ENCODE measurements at places on chromosomes 7 and 10.

- DNase-seq, result no peak
- peak overlapping the region; percentile 94 for H3K4me3 ChIP-seq
- H3K27me3 ChIP-seq, result no peaks in the 10 kb centered on the region
- H3K36me3 ChIP-seq, result peaks cover 24% of the 10 kb centered on the region
- H3K4me1 ChIP-seq, result peaks cover 20% of the 10 kb centered on the region
- peak overlapping the region; percentile 95 for H3K27ac ChIP-seq
These were observed 745 bp downstream of the YWHAG start for GRCh38 chr7:76358011-76358480.

- H3K4me1 ChIP-seq, result no peaks in the 10 kb centered on the region
- no peak for DNase-seq
- H3K4me3 ChIP-seq, result no peak overlapping the region
- no peak overlapping the region for H3K27ac ChIP-seq
- peaks cover 23% of the 10 kb centered on the region for H3K27me3 ChIP-seq
These were observed 3.4 kb upstream of the MYL7 start for GRCh38 chr7:44144426-44144967.

DNA sequence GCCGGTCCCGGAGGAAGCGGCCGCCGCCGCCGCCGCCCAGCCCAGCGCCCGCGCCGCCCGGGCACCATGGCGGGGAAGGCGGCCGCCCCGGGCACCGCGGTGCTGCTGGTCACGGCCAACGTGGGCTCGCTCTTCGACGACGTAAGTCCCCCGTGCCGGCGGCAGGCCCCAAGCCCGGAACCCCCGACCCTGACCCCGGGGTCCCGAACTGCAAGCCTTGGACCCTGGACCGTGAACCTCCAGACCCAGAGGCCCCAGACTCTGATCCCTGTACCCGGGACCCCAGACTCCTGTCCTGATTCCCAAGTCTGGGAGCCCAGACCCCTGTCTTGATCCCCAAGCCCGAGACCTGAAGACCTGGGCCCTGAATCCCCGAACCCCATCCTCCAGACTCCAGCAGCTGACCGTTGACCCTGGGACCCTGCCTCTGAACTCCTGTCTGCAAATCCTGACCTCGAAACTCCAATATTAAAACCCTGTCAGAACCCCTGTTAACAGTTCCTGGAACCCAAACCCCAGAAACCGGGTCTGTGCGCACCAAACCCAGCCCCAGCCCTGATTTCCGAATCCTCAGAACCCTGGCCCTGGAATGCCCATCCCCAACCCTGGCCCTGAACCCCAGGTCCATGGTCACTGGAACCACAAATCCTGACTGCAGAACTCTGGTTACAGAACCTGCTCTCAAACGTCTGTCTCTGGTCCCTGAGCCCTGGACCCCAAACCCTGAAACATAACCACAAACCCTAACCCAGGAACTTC is 623 bp downstream of the INPP5A start:
- DNase-seq, result no peak
- peaks cover 14% of the 10 kb centered on the region for H3K36me3 ChIP-seq
- peaks cover 8% of the 10 kb centered on the region for H3K27me3 ChIP-seq
- H3K27ac ChIP-seq, result peak overlapping the region; percentile 90
- H3K4me3 ChIP-seq, result peak overlapping the region; percentile 96

GRCh38 chr7:115024276-115024675 is 102.4 kb downstream of the MDFIC start:
- no peak for DNase-seq
- H3K27ac ChIP-seq, result peak overlapping the region; percentile 44
- no peaks in the 10 kb centered on the region for H3K27me3 ChIP-seq
- H3K36me3 ChIP-seq, result no peaks in the 10 kb centered on the region

GRCh38 chr10:88194041-88194887 is 330.8 kb downstream of the PTEN start:
- peak overlapping the region; percentile 56 for H3K4me3 ChIP-seq
- H3K36me3 ChIP-seq, result no peaks in the 10 kb centered on the region
- DNase-seq, result peak; percentile 58
- H3K27me3 ChIP-seq, result no peaks in the 10 kb centered on the region
- H3K27ac ChIP-seq, result peak overlapping the region; percentile 84
- H3K4me1 ChIP-seq, result peaks cover 39% of the 10 kb centered on the region

GRCh38 chr7:107768263-107768662 is 24.3 kb downstream of the CBLL1 start:
- H3K27ac ChIP-seq, result no peak overlapping the region
- no peak overlapping the region for H3K4me3 ChIP-seq
- H3K4me1 ChIP-seq, result peaks cover 9% of the 10 kb centered on the region

DNA sequence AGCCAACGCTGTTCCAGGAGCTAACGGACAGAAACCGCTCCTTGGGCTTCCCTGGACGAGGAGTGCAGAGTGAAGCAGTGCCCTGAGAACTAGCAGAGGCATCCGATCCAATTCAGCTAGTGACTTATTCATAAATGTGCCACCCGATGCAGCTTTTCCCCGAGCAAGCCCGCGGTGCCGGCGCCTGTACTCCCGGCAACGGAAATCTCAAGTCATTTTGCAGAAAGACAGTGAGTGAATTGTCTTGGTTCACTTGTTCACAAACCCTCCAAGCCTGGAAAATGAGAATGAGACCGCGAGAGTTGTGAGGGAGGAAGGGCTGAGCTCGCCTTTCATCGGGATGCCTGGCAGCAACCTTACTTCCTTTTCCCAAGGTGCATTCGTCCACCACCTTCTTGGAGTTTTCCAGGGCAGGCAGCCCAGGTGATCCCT is 87.5 kb downstream of the COBL start:
- no peaks in the 10 kb centered on the region for H3K36me3 ChIP-seq
- H3K4me3 ChIP-seq, result no peak overlapping the region

DNA sequence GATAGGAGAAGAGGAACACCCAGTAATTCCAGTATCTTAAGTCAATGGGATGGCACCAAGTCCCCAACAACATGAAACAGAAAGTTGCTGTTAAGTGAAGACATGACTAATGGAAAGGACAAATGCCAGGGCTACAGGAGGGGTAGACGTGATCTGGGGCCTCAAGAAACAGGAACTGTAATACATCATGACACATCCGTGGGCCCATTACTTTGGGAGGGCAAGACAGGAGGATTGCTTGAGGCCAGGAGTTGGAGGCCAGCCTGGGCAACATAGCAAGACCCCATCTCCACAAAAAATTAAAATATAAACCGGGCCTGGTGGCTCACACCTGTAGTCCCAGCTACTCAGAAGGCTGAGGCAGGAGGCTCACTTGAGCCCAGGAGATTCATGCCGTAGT is 408.6 kb upstream of the PRKCQ start:
- no peak for DNase-seq
- no peaks in the 10 kb centered on the region for H3K36me3 ChIP-seq
- H3K27ac ChIP-seq, result no peak overlapping the region
- no peaks in the 10 kb centered on the region for H3K27me3 ChIP-seq
- no peak overlapping the region for H3K4me3 ChIP-seq

DNA sequence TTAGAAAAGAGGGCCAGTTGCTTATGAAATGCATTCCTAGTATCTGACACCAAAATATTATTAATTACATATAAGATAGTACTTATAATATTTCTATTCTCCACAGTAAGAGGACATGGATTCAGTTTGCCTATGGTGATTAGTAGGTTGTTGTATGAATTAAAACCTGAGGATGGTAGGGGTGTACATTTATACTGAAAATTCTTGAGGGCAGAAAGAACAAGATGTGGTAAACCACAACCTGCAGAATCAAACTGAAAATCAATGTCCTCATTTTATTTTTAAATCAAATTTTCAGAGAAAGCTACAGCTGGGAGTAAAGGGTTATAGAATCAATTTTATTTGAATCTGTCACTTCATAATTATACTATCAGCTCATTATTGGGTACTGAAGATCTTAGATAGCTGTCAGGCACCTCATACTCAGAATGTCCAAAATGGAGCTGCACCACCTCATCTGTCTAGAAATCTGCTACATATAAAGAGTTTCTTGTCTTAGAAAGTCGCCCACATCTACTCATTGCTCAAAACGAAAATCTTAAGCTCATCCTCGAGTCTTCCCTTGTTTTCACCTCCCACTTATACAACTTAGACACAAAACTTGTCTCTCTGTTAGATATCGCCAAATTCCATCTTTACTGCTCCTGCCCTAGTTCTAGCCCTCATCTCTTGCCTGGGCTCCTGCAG is 65.4 kb downstream of the MYO3A start:
- no peak for DNase-seq
- H3K4me3 ChIP-seq, result no peak overlapping the region
- H3K27ac ChIP-seq, result no peak overlapping the region
- H3K4me1 ChIP-seq, result no peaks in the 10 kb centered on the region
- H3K27me3 ChIP-seq, result no peaks in the 10 kb centered on the region

DNA sequence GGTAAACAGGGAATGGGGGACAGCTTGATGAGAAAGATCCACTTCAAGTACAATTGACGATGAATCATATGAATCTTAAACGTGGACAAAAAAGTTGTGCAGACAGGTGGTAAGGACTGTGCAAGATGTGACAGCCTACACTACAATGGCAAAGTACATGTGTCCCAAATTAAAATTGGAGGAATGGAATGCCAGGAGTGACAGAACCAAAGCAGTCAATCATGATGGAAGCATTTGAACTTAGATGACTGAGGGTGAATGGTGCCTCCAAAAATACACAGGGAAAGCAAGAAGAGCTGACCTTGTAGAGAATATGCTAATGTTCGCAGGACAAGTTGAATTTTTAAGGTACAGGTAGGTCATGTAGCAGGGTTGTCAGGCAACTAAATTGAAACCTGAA is 150.3 kb upstream of the WNT16 start:
- no peaks in the 10 kb centered on the region for H3K36me3 ChIP-seq
- H3K27ac ChIP-seq, result no peak overlapping the region
- H3K4me3 ChIP-seq, result no peak overlapping the region
- peaks cover 16% of the 10 kb centered on the region for H3K27me3 ChIP-seq
- DNase-seq, result no peak
- peaks cover 6% of the 10 kb centered on the region for H3K4me1 ChIP-seq

GRCh38 chr7:127208860-127209259 is 43.9 kb downstream of the GRM8 start:
- no peak for DNase-seq
- no peak overlapping the region for H3K27ac ChIP-seq
- H3K4me3 ChIP-seq, result no peak overlapping the region

- DNase-seq, result no peak
- no peaks in the 10 kb centered on the region for H3K4me1 ChIP-seq
- H3K27ac ChIP-seq, result no peak overlapping the region
- H3K27me3 ChIP-seq, result peaks cover 51% of the 10 kb centered on the region
- no peak overlapping the region for H3K4me3 ChIP-seq
These were observed 166.9 kb downstream of the PAXIP1 start for GRCh38 chr7:154836021-154836448.

- DNase-seq, result no peak
- H3K27me3 ChIP-seq, result peaks cover 43% of the 10 kb centered on the region
- H3K4me3 ChIP-seq, result no peak overlapping the region
These were observed 267.5 kb upstream of the SP4 start for GRCh38 chr7:21160401-21160800.

DNA sequence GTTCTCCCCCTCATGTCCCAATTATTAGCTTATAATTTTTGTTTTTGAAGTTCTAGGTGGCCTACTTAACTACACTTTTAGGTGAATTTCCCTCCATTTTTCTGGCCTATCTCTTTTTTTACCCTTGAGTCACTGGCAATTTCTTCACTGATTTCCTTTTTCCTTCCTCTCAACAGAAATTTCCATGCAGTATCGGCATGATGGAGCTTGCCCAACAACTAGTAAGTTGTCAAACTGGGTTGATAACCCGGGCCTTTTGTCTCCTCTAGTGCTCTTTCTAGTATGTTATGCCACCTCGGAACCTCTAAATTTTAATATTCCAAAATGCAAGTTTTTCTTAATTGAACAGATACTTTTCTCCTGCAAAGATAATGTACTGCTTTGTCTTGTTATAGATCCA is 147.1 kb downstream of the MLLT10 start:
- no peak overlapping the region for H3K27ac ChIP-seq
- H3K36me3 ChIP-seq, result peaks cover 17% of the 10 kb centered on the region
- DNase-seq, result no peak

DNA sequence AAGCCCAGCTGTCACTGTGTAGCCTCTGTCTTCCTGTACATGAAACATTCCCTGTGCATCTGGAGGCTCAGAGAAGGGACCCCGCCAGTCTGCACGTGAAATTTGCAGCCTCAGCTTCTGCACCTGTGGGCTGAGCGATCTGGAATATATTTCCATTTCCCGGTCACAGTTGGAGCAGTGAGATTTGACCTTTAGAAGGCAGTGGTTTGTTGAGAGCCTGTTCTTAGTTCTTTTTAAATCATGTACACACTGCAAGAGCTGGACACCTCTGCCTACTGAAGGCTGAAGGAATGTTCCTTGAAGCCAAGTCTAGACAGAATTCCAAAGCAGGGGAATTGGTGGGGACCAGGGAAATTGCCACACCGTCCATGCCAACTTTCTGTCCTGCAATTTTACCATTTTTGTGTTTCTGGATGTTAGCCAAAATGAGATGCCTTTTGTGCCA is 706.6 kb downstream of the INHBA start:
- no peaks in the 10 kb centered on the region for H3K36me3 ChIP-seq
- DNase-seq, result no peak
- H3K4me1 ChIP-seq, result no peaks in the 10 kb centered on the region
- no peak overlapping the region for H3K4me3 ChIP-seq

DNA sequence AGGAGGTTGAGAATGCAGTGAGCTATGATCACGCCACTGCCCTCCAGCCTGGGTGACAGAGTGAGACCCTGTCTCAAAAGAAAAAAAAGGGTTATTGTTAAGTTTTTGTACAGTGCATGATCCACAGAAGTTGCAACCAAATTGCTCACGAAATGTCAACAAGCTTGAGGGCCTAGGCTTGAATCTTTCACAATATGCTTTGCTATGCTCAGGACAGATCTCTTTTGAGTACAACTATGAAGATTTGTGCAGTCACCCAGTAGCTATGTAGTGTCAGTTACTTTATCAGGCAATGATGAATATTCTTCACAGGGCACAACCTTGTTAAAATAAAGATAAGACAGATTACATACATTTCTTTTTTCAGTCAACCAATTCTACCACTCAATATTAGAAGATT is 109.2 kb downstream of the PRTFDC1 start:
- H3K4me1 ChIP-seq, result peaks cover 5% of the 10 kb centered on the region
- DNase-seq, result no peak
- H3K27ac ChIP-seq, result no peak overlapping the region
- peaks cover 2% of the 10 kb centered on the region for H3K36me3 ChIP-seq
- peaks cover 13% of the 10 kb centered on the region for H3K27me3 ChIP-seq

DNA sequence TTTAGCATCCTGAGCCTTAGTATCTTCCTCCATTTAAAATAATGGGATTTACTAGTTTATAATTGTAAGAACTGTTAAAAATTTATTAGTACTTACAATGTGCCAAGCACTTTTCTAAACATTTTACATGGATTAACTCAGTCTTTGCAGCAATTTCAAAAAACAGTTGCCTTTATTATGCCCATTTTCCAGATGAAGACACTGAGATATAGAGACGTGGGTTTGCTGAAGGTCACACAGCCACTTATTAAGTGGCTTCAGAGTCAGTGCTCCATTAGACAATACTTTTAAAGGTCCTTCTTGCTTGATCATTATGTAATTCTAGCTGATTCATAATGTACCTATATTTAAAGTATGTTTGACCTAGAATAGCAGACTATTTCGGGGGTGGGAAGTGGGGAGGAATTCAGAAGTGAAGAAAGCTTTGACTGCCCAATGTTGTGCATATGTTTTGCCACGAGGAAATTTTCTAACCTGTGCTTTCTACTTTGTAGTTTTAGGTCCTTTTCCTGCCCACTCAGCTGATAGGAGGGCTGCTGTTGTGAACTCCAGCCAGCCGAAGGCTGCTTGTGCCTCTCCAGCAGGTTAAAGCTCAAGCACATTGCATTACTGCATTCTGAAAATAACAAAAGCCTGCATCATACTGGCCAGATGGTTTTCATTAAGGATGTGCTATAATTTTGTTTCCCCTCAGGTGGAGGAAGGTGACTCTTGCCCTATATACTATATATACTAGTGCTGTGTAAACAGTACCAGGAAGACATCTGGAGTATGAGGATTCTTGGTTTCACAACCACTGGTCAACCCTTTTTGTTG is 4.3 kb downstream of the PLEKHA8 start:
- peaks cover 10% of the 10 kb centered on the region for H3K4me1 ChIP-seq
- no peak overlapping the region for H3K4me3 ChIP-seq
- no peak for DNase-seq
- no peak overlapping the region for H3K27ac ChIP-seq
- H3K36me3 ChIP-seq, result peaks cover 6% of the 10 kb centered on the region
